ENCODE measurements at places on chromosomes 6 and 20.
A peak's percentile ranks its signal among the peaks of the same experiment; 100 is the strongest.

DNA sequence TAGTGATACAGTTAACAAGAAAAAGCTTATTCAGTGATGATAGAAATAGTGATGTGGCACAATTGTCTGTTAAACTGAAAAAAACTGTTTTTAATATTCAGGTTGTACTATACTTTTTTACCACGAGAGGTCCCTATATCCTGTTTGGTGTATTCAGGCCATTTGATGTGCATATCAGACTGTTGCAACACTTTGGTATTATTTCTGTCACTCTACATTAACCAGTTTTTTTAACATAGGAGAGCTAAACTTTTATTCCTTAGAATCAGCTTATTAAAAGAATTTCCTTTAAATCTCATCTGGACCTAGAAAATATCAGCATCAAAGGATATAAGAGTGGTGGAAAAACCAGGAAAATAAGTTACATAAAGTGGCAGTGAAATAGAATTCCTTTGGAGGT is 36.8 kb downstream of the TSPYL4 start:
- peak; percentile 80 for DNase-seq

DNA sequence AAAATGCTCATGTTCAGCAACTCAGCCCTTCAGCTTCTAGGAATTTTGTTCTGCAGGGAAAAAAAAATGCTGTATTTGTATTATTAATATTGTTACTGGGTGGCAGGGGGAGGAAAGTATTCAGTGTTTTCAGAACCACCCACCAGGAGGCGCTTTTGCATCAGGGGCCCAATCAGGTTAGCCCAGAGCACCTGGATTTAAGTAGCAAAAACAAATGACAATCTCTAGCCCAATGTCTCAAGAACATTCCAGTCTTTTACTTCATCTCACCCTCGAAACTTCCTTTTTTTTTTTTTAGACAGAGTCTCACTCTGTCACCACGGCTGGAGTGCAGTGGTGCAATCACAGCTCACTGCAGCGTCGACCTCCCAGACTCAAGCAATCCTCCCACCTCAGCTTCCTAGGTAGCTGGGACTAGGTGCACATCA is 635 bp upstream of the C20orf203 start:
- DNase-seq = peak; percentile 81

DNA sequence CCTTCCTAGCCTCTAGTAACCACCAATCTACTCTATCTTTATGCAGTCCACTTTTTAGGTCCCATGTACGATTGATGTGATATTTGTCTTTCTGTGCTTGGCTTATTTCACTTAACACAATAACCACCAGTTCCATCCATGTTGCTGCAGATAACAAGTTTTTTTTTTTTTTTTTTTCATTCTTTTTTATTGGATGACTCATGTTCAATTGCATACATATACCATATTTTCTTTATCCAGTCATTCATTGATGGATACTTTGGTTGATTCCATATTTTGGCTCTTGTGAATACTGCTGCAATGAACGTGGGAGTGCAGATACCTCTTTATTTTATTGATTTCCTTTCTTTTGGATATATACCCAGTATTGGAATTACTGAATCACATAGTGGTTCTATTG is 600.4 kb upstream of the FLRT3 start:
- DNase-seq = no peak

GRCh38 chr6:25173246-25173645 is 105.9 kb upstream of the CARMIL1 start:
- DNase-seq = no peak

DNA sequence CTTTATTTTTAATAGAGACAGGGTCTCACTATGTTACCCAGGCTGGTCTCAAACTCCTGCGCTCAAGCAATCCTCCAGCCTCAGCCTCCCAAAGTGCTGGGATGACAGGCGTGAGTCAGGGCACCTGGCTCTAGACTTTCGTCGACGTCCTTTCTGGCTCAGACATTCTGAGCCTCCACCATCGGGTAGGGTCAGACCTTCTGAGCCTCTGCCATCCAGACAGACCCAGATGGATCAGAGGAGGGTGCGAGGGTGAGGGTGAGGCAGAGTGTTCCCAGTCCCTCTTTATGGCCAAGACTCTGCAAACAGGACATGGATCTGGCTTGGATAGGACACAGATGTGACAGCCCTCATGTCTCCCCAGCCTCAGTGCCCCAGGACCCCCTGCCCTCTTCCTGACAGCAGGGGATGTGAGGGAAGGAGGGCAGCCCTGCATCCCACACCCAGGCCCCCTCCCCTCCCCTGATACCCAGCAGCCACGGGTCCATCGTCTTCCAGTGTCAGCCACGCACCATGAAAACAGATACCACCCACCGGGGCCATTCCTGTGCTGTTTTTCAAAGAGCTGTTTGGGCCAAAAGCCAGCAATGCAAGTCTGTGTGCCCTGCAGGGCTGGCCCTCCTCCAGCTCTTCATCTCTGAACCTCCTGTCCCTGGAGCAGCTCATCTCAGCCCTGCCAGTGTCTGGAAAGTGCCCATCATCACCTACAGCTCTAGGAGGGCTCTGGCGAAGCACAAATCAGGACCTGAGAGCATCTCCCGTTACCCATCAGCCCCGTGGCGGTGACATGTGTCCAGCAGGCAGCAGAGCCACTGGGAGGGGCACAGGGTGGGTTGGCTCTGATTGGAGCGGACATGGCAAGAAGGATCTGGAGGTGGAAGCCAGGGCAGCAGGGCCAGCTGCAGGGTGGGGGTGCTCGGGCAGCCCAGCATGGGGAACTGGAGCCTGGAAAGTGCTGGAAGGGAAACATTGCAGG is 208.4 kb downstream of the PREX1 start:
- DNase-seq = no peak

GRCh38 chr6:26604026-26604425 is 7.3 kb downstream of the ABT1 start:
- no peak for DNase-seq

DNA sequence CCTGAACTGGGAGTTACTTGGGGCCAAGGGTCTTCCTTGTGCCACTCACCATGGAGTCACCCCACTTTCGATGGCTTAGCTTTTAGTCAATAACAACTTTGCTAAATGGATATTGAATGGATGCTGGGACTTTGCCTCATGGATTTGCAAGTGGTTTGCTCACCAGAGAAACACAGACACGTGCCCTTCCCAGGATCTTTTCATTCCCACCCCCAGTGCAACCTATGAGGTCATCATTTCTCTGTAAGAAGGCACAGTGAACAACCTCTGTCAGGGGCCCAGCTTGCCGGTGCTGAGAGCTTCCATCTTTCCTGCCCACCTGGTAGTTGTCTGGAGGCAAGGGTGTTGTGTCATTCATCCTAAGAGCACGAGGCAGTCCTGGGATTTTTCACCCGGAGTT is 256.8 kb upstream of the PMEPA1 start:
- DNase-seq = no peak

GRCh38 chr20:32480371-32481241 is 104.5 kb downstream of the NOL4L start:
- no peak for DNase-seq

- DNase-seq = no peak
These were observed 86.6 kb downstream of the SMOC2 start for GRCh38 chr6:168527451-168528210.

DNA sequence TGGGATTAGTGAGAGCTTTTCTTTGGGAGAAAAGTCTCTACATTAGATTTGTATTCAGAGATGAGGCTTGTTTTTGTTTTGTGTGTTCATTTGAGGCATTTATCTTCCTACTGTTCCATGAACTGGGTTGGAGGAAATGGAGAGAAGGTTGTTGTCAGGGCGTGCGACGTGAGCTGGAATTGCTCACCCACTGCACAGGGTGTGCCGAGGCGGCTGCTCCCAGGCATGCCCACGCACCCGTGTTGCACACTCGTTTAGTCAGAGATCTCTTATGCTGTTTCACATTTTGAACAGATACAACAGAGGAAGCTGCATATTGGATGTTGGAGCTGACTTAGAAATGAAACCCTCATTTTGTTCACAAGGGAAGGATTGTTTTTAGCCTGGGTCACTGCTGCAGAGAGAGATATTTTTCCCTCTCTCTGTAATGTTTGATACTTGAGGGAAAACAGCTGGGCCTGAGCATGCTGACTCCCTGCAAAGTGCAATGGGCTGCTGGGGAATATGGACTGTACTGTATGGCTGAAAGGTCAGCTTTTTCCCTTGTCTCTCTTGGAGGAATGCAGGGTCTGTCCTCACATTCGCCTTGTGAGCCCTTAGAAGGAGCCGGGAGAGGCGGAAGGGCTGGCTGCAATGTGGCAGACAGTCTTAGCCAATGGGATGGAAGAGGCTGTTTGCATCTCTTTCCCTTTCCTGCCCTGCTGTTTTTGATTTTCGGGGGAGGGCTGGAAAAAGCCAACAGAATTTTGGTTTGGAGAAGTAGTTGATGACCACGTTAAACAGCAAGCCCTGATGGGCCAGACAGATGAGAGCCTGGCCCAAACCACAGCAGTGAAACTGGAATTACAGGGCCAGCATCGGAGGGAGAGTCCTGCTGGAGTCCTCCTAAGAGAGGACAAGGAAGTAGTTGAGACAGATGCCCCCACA is 170.8 kb downstream of the SASH1 start:
- DNase-seq = no peak

- peak; percentile 60 for DNase-seq
These were observed 52.3 kb downstream of the HBS1L start for GRCh38 chr6:135002229-135002844.

DNA sequence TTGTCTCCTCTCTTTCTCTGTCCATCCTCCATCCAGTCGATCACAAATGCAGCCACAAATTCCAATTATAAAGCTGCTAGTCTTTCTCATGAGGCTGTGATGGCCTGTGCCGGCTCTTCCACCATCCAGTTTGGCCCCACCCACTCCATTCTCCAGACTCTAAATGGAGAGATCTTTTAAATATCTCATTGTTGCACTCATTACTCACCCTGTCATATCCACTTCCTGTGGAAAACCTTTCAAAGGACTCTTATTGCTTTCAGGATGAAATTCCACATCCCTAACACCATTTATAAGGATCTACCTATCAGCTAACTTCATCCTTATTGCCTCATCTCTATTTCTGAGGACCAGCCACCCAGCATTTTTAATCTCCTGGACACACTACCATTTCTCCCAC is 70.6 kb downstream of the NRN1 start:
- DNase-seq = no peak
